ENCODE measurements at places on chromosomes 6 and 20. TPM values are rescaled to one million over a fixed set of nuclear protein-coding genes. Genes with fewer than 3 reads are reported as not detected.
A peak's percentile ranks its signal among the peaks of the same experiment; 100 is the strongest.

GRCh38 chr20:4713401-4713800 is 8.3 kb upstream of the PRND start:
- no peak overlapping the region for H3K27ac ChIP-seq
- peaks cover 2% of the 10 kb centered on the region for H3K27me3 ChIP-seq
- H3K4me3 ChIP-seq = no peak overlapping the region
- no peaks in the 10 kb centered on the region for H3K36me3 ChIP-seq

CNR1 gene
- 143 TPM for total RNA-seq

- peaks cover 6% of the 10 kb centered on the region for H3K27me3 ChIP-seq
- peaks cover 10% of the 10 kb centered on the region for H3K36me3 ChIP-seq
- H3K4me3 ChIP-seq = peak overlapping the region; percentile 16
- H3K4me1 ChIP-seq = peaks cover 36% of the 10 kb centered on the region
- peak; percentile 38 for DNase-seq
Measured at GRCh38 chr6:157905590-157906342, 75.9 kb upstream of the SYNJ2 start.

HLA-DMB gene
- not detected for total RNA-seq

DEFB114 gene
- not detected for total RNA-seq

Data from glutamatergic neuron (in vitro differentiated cells).